ENCODE measurements at places on chromosomes 13 and 19. TPM values are rescaled to one million over a fixed set of nuclear protein-coding genes. Genes with fewer than 3 reads are reported as not detected.

TUBA3C gene
- total RNA-seq = not detected

CA11 gene
- total RNA-seq = 2.6 TPM

PSG6 gene
- total RNA-seq = not detected

ZNF491 gene
- 1.6 TPM for total RNA-seq

HCN2 gene
- total RNA-seq = 0.20 TPM

ATP12A gene
- total RNA-seq = not detected

RFPL4A gene
- not detected for total RNA-seq

FLT3LG gene
- total RNA-seq = 3.7 TPM

Measured in pancreas (tissue), 10 donors.